ENCODE measurements at places on chromosomes 6 and 20.

DNA sequence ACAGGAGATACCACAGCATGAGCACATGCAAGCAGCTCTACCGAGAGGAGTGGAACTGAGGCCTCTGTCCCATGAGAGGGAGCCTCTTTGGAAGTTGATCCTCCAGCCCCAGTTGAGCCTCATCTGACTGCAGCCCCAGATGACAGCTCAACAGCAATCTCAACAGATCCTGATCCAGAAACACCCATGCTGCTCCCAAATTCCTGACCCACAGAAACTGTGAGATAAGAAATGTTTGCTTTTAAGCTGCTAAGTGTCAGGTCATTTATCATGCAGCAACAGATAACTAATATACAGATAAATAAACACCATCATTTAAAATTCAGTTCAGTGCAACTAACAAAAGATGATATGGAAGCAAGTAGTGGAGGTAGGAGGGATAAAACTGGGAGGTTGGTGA is 4.8 kb upstream of the ARFGEF2 start:
- DNase-seq = no peak

- no peak for DNase-seq
Measured at GRCh38 chr6:100484474-100484873, 19.8 kb upstream of the SIM1 start.

DNA sequence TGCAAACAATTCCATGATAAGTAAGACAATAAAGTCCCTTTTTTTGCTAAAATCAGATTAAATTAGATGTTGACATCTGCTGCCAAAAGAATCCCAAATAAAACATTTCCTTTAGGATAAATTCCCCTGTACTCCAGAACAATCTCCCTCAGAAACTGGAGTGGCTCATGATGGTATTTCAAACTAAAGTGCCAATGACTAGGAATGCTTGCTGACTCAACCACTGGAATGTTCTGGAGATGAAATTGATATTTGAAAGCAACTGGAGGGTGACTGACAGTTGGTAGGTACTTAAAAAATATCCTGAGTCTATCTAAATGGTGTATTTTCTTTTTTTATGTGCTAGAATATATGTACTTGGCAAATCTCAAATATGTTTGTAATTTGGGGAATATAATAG is 350.1 kb upstream of the TSHZ2 start:
- DNase-seq = no peak

GRCh38 chr20:36957875-36958667 is 6.6 kb upstream of the SAMHD1 start:
- no peak for DNase-seq

DNA sequence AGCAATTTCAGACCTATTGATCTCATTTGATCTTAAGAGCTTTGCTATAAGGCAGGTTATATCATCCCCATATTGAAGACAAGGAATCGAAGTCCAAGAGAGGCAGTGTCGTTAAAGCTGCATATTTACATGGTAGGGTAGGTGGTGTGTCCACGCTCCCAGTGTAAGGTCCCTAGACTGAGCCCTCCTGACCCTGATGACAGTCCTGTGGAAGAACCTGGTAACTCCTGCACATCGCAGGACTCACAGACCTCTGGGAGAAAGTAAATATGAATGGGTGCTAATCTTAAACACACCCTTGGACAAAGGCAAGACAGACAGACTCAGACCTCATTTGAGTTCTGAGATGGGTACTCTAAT is 602 bp upstream of the HLA-DPB1 start:
- no peak for DNase-seq

DNA sequence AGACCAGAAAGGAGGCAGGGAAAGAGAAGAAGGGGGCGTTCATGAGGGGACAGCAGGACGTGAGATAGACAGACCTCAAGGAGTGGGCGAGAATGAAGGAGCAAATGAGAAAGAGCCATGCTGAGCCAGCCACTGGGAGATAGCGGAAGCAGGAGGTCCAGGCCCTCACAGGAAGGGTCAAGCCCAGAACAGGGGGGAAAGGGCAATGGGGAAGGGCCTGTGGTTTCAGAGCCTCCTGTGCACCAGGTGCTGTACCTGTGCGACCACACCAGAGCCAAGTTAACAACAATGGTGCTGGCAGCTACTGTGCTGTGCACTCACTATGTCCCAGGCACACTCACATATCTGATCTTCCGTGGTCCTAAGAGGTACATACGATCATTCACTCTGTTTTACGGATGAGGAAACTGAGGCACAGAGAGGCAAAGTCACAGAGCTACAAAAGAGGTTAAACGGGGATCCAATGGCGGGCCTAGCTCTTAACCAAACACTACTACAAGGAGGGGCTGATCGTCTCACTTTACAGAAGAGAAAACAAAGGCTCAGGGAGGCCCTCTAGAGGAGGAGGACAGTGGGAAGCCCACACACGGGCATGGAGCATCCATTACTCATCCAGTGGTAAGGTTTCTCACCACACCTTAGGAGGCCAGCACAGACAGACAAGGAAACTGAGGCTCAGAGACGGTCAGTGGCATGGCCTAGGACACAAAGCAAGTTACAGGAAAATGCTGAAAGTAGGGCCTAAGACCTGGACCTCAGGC is 129.1 kb downstream of the PREX1 start:
- no peak for DNase-seq

DNA sequence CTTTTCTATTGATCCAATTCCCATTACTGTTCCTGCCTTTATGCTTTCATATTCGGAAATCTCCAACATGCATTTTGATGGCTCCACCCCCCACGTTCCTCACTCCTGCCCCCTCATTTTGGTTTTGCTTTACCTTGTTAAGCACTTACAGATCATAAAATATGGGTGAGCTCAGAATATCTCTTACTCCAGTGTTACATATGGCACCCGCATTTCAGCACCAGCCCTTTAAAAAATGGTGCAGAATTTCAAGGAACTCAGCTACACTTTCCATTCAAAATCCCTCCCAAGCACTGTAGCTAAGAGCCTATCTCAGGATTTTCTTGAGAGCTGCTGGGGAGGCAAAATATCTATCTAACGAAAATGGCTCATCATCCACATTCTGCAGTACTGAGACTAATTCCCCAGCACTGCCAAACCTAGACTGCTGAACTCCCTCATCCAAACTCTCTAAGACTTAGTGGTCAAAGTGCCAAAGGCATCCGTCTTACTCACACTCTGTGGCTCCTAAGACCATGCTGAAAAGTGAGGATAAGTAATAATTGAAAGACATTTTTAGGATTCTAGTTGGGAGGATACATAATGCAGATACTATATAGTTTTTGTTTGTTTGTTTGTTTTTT is 7.8 kb downstream of the SGK1 start:
- no peak for DNase-seq

- peak; percentile 31 for DNase-seq
Measured at GRCh38 chr20:50734730-50735679, 3.6 kb downstream of the PARD6B start.

GRCh38 chr20:6238421-6238820 is 115.6 kb upstream of the FERMT1 start:
- no peak for DNase-seq

- no peak for DNase-seq
Measured at GRCh38 chr20:11807054-11808048, 110.3 kb upstream of the BTBD3 start.

- DNase-seq = no peak
Measured at GRCh38 chr6:144361016-144361415, 75.9 kb downstream of the UTRN start.

- DNase-seq = no peak
Measured at GRCh38 chr20:57505979-57506378, 19.0 kb downstream of the CTCFL start.

DNA sequence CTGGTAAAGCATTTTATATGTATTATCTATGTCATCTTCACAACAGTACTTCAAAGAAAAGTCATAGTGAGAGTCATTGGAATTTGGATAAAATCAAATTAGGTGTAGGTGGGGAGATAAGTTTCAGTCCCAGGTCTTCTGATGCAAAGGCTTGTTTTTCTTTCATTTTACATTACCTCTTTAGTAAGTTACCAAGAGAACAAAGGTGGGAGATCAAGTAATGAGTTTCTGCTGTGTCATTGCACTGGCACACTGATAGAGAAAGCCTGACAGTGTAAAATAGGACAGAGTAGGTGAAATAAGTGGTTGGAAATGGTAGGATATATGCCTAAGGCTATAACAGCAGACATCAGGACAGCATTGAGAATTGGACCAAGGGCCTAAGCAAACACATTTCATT is 250.4 kb downstream of the NKAIN2 start:
- no peak for DNase-seq

GRCh38 chr20:53838311-53838868 is 232.0 kb downstream of the BCAS1 start:
- no peak for DNase-seq

- no peak for DNase-seq
Measured at GRCh38 chr6:152118224-152118623, 310.7 kb downstream of the ESR1 start.

GRCh38 chr6:72825315-72825911 is 203.5 kb downstream of the KCNQ5 start:
- DNase-seq = no peak

- DNase-seq = no peak
Measured at GRCh38 chr20:45377269-45377668, 856 bp downstream of the TP53TG5 start.

- DNase-seq = no peak
Measured at GRCh38 chr6:110656492-110656891, 158.8 kb downstream of the CDK19 start.

DNA sequence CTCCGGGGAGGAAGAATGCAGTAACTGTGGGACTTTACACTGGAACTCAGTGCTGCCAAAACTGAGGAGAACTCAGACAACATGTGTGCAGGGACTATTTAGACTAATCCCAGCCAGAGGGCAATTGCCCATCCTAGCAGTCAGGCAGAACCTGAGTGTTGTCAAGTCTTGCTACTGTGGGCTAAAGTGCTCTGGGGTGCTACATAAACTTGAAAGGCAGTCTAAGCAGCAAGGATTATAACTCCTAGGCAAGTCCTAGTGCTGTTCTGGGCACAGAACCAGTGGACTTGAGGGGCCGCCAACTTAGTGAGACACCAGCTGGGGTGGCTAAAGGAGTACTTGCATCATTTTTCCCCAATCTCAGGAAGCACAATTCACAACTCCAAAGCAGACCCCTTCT is 363.8 kb upstream of the PTCHD4 start:
- no peak for DNase-seq

GRCh38 chr20:11168026-11168425 is 494.2 kb upstream of the JAG1 start:
- DNase-seq = no peak
